ENCODE measurements at places on chromosomes 5 and 9. TPM values are rescaled to one million over a fixed set of nuclear protein-coding genes. Genes with fewer than 3 reads are reported as not detected.

The FBXL7 gene
- 5.0 TPM for total RNA-seq

- no peak for DNase-seq
Observed at GRCh38 chr9:134917431-134918373, at the start of gene FCN1. TSS of gene FCN1 (minus strand) at chr9:134917912. CDS start at chr9:134917871, 41 bp downstream.

DNA sequence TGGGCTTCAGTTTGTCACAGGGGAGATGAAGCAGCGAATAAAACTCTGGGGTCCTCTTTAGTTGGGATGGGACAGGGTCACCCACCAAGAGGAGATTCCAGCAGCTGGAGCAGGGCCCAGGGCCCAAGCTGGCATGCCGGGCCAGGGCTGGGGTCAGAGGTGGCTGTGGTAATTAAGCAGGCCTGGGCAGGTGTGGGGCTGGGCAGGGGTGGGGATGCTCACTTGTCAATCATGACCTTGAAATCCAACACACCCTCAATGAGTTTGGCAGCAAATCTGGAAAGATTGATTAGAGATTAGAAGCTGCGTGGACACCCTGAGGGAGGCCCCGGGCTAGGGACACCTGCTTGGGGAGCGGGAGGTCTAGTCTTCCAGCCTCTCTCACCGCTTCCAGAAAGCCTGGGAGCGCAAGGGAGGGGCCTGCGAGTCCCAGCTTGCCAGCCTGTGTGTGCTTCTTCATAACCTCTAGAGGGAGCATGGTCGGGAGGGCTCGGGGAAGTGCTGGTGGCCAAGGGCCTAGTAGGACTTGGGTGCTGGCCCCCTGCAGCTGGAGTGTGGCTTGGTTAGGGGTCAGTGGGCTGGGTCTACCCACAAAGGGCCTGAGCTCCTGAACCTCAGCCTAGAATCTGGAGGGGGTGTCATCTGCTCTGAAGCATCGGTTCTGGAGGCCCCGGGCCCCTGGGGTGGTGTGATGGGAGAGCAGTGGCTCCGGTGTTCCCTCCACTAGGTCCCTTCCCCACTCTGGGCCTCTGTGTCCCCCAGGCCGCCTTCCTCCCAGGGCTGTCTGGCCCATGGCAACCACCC is 7.6 kb downstream of the CRAT start:
- peak; percentile 49 for DNase-seq

The HTR4 gene
- not detected for total RNA-seq

- peak; percentile 39 for DNase-seq
Observed at GRCh38 chr5:32443541-32444430, 754 bp downstream of the ZFR start.

DNA sequence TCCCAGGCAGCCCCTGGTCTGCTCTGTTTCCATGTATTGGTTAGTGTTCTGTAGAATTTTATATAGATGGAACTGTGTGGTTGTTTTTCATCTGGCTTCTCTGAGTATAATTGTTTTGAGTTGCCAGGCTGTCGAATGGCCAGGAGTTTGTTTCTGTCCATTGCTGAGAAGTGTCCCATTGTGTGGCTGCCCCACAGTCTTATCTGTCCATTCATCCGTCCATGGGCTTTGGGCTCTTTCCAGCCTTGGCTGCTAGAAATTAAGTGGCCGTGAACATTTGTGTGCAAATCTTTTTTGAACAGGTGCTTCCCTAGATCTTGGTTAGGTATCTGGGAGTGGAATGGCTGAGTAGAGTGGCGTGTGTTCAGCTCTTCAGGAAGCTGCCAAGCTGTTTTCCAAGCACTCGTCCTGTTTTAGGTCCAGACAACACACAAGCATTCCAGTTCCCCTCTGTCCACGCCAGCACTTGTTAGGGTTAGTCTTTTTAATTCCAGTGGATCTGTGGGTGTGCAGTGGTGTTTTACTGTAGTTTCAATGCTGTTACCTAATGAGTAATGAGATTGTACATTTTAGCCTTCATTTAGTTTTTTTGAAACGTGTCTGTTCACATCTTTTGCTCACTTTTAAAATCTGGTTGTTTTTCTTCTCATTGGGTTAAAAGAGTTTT is 122.2 kb upstream of the CACNA1B start:
- DNase-seq, result no peak

DNA sequence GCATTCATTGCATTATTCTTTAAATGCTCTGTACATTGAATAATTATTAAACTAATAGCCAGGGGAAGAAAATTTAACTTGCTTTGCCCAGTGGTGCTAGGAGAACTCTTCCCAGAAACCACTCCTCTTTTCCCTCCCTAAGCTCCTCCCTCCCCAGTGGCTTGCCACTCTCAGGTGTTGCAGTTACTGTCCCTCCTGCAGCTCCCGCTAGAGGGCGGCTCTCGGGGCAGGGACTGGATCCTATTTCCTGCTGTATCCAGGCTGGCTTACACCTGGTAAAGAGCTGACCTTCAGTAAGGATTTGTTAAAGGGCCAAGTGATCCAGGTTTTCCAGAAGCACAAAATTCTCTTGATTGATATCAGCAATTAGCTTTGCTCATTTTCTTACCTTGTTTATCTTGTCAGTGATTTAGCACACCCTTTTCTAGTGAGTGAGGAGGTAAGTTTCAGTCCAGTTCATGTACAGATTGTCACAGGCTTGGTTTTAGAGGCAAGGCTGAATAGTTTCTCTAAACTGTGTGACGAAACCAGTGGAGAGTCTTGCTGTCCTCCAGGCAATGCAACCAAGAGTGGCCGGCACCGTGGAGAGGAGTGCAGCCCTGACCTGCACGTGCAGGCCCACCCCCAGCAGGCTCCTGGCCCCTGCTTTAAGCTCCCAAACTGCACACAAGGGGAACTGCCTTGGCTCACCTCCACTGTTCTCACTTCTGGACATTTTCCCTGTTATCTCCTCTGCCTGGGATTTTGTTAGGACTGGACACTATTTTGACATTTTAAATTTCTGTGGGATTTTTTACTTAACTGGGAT is 423.8 kb downstream of the SPOCK1 start:
- DNase-seq, result peak; percentile 39

GRCh38 chr5:178234121-178234749 is 1.6 kb upstream of the PHYKPL start:
- no peak for DNase-seq

The PAXX gene
- total RNA-seq, result 24.5 TPM

GRCh38 chr9:129111528-129112151 is 425 bp downstream of the PTPA start:
- peak; percentile 38 for DNase-seq

DNA sequence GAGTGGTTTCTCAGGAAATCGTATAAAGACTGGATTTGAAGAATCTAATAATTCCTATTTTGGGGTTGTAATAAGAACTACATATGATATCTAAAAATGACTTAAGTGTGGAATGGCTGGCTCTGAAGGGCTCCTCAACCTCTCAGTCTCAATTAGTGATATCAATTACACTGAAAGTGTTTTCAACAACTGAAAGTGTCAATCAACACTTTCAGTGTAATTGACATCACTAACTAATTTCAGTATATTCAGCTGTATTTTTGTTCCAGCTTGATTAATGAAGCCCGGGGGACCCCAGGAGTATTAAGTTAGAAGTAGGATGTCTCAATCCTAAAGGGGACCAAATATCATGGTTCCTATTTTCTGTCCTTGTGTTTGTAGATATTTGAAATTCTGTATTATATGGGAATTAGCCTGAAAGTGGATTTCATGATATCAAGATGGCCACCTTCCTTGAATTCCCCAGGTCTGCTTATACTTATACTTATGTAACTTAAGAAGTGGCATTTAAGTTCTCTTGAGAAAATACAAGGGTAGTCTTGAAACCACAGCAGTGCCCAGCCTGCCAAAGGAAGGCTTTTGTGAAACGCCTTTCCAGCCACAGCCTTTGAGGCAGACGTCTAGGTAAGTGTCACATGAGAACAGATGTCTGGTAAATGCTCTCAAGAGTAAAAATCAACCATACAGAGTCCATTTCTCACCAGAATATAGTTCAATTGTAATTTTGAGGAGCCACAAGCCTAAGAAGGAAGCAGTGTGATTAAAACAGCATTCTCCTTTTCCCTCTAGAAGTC is 4.6 kb downstream of the BASP1 start:
- DNase-seq, result peak; percentile 42
